ENCODE measurements at places on chromosomes 1 and 21.

- no peak for DNase-seq
Measured at GRCh38 chr1:214895011-214895600, 187.4 kb upstream of the KCNK2 start.

DNA sequence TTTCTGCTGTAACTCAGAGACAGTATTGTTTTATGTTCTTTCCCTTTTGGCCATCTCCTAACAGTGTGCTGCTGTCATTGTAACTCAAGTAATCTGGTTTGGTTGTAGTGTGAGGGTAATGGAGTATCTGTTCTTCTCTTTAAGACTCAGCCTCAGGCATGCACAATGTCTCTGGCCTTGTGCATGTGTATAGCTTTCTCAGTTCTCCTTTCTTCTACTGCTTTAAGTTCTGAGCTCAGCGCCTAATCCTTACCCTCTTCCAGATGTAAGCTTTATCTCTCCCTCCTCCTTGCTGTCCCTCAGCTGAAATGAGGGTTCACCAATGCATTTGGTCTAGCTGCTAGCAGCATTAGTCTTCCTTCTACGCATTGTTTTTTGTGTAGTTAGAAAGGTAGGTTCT lies 1420.4 kb upstream of the PRMT6 start:
- no peak for DNase-seq

GRCh38 chr1:211842518-211842917 lies 12.0 kb upstream of the LPGAT1 start:
- no peak for DNase-seq

DNA sequence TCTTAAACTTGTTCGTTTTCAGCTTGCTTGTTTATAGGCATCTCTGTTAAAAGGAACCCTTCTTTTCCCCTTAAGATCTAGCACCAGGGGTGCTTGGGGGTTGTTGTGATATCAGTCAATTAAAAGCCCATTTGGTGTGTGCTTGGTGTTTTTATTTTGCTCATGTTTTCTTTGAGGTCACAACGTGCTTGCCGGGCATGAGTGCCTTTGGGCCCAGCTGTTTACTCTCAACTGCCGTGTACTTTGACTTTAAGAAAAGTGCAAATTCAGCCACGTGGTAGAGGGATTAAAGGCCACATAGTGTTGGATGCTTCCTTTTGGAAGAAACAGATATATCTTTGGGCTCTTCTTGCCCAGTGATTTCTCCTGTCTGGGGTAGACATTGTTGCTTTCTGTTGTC lies 10.5 kb downstream of the ARID1A start:
- no peak for DNase-seq

- peak; percentile 37 for DNase-seq
Measured at GRCh38 chr1:232943679-232944252, 6.6 kb upstream of the NTPCR start.

DNA sequence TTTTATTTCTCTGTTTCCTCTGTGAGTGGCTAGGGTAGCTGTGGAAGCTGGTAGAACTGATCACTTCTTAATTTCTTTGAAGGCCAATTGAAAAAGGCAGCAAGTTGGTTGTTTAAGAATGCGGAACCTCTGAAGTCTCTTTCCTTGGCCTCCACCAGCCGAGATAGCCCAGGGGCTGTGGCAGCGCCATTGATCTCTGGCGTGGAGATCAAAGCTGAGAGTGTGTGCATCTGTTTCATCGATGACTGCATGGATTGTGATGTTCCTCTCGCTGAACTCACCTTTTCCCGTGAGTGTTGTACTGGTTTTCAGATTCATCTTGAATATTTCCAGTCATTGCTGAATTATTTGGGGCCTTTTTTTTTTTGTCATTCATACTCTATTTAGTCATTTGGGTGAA lies 97.7 kb downstream of the VPS13D start:
- DNase-seq: no peak

DNA sequence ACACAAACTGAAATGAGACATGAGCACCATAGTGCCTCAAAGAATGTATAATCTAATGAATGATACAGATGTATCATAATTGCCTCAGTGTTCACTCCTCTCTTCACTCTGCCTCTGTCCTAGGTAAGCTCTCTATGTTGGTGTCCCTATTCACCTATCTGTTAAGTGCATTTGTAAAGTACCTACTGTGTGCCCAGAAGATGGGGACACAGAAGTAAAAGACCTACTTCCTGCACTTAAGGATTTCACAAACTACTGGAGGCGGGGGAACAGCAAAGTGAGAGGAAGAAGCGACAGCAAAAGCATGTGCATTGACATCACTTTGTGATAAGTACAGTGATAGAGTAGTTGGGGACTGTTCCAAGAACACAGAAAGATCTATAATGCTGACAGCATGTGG lies 18.1 kb downstream of the RD3 start:
- DNase-seq: no peak

DNA sequence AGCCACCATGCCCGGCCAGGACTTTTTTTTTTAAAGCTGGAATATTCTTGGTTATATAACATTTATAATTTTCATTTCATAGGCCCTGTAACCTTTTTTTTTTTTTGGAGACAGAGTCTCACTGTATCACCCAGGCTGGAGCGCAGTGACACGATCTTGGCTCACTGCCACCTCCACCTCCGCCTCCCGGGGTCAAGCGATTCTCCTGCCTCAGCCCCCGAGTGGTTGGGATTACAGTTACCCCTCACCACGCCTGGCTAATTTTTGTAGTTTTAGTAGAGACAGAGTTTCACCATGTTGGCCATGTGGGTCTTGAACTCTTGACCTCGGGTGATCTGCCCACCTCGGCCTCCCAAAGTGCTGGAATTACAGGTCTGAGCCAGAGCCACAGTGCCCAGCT lies 12.6 kb downstream of the ZYG11B start:
- no peak for DNase-seq

DNA sequence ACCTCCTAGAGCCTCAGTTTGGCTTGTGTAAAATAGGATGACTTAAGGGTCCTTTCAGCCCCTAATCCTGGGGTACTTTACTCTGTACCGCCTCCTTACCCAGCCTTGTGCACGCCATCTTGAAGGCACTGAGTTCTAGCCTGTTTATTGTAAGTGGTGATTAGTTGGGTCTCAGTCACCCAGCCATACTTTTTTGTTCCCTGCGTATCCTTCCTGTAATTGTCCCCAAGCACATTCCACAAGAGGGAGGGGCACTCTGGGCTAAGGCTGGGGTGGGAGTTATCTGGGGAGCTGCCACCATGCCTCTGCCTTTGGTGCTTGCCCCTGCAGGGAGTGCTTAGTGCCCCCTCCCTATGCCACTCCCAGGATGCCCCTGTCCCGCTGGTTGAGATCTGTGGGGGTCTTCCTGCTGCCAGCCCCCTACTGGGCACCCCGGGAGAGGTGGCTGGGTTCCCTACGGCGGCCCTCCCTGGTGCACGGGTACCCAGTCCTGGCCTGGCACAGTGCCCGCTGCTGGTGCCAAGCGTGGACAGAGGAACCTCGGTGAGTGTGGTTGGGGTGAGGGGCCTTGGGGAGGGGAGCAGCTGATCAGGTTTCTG lies 856 bp downstream of the FDPS start:
- no peak for DNase-seq

DNA sequence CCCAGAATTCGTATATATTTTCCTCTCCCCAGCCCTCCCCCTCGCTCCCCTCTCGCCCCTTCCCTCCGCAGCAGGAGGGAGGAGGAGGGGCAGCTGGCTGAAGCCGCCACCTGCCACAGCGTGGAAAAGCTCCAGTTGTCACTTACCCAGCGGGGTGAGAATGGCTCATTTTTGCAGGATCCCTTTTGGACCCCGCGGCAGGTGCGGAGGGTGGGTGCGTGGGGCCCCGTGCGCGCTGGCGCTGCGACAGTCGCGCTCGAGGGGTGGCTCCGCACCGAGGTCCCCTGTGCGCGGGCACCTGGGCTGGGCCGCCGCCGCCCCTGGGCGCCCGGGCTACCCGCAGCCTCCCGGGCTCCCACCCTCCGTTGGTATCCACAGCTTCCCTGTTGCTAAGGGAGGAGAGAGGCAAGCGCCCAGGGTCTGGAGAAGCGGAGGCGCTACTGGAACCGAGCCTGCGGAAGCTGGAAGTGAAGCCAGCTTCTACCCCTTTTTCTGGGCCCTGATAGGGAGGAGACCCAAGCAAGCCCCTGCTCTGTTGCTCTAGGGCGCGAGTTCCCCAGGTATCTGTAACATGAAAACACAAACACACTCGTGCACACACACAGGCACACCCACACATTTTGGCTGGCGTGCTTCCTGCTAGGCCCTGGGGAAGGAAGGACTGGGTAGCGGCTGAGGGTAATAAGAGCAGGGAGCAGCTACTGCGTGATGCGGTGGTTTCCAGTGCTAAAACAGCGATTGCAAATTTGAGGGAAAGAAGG lies at the start of gene ERICH3:
Gene ERICH3, minus strand, starts transcription at position 442 of the 761 bp plus-strand sequence. Its CDS starts 273 bp downstream, at position 169.
- no peak for DNase-seq

GRCh38 chr1:27562534-27563340 lies 41.2 kb downstream of the AHDC1 start:
- no peak for DNase-seq

DNA sequence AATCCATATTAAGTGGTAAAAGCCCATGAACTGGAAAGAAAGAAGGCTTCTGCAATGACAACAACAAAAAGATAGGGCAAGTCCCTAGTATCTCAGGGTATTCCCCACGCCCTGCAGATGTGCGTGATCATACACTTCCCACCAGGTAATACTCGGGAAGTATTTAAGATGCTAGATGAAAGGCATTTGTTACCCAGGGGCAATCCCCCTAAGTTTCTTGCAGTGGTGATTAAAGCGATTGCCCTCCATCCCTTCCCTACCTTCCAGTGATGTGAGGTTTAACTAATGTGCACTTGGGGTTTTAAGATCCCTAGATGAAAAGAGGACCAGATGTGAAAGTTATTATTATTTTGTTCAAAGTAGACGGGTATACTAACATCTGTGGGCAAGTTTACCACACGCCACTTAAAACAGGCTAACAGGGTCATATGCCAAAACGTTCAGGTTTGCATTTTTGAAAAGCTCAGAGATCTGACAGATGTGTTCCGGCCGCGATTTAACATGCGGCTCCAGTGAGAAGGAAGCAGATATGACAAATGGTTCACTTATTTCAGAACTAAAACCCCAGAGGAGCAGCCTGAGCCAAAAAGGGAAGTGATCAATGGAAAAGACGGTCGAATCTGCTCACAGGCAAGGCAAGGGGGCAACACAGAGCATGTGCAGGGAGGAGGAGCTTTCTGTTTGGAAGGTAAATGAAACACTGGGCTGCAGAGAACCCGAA lies 17.4 kb downstream of the TIAM1 start:
- peak; percentile 54 for DNase-seq

DNA sequence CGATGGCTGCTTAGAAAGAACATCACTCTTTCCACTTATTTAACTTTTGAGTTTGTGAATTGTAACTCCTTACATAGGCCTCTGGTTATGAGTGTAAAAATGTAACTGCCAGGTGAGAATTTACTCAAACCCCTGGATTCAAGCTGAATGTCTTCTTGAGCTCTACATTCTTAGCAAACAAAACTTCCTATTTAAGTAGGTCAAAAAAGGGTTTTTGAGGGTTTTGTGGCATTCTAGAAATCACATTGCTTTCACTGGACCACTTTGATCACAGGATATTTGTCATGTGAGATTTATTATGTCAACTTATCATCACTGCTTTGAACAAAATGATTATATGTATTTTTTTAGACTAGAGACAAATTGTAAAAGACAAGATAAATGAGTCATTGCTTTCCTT lies 5.7 kb downstream of the IL23R start:
- no peak for DNase-seq

DNA sequence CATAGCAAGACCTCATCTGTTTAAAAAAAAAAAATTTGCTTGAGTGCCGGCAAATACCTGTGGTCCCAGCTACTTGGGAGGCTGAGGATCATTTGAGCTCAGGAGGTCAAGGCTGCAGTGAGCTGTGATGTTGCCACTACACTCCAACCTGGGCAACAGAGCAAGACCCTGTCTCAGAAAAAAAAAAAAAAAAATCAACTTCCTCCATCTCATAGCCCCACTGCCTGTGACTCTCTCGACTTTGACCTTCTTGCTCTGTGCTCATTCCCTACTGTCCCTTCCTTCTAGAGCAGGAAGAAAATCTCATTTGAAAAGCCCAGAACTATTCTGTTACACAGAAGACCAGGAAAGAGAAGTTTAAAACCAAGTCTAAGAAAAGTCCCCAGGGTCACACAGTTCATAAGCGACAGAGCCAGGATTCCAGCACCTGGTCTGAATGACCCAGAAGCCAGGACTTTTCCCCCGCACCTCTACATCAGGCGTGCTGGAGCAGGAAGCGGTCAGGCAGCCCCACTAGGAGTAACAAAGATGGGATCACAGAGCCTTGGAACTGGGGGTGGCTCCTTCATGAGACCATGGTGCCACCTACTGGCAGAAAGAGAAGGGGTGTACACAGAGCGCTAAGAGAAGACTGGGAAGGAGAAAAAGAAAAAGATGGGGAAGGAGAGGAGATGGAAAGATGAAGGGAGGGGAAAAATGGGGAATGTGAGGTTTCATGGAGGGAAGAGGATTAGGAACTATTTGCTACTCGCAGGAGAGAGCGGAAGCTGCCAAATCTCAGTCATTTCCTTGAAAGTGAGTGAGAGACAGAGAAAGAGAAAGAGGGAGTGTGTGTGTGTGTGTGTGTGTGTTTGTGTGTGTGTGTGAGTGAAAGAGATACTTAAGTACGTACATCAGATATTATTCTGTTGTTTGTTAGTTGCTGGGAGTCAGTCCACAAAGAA lies 3.1 kb upstream of the P3R3URF start:
- DNase-seq: no peak

GRCh38 chr1:228367798-228368791 lies 38.5 kb downstream of the TRIM11 start:
- no peak for DNase-seq

- no peak for DNase-seq
Measured at GRCh38 chr1:159088050-159088449, 11.5 kb upstream of the AIM2 start.

- DNase-seq: no peak
Measured at GRCh38 chr1:8902765-8903164, 24.3 kb upstream of the ENO1 start.

GRCh38 chr1:39214021-39214713 lies 9.7 kb downstream of the MACF1 start:
- no peak for DNase-seq

DNA sequence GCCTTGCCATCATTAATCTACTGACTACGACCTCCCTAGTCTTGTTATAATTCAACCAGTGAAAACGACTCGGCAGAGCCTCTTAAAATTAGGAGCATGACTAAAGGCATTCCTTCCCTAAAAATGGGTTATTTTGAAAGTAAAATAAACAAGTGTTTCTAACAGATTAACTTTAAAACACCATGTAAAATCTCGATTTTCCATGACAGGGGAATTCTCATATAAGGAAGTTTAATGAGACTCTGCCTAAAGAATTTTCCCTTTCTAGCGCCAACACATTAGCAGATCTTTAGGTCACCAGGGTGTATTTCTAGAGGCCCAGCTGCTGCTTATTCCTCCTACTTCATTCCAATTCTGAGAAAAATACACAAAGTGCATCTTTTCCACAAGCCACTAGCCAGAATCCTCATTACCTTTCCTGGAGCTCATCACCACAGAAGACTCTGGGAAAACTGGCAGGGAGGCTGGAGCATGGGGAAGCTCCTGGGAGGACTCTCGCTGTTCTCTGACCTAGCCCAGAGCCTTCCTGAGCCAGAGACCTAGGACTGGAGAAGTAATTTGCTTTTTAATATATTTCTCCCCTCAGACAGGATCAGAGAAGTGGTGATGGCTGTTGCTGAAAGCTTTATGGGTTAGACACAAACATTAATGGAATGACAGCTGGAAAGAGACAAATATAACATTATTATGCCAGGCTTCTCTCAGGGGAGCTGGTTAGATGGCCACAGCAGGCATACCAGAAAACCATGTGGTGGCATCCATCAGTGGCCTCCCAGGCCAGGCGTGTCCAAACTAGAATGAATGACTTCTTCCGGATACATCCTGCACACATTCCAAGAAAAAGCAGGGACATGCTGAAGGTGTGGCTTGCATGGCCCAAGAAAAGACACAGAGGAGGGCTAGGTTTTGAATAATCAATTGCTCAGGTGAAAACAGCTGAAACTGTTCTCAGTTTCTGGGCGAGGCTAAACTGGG lies 63.6 kb upstream of the CTTNBP2NL start:
- DNase-seq: no peak

Data from stimulated activated CD8-positive, alpha-beta memory T cell treated with anti-CD3 and anti-CD28 coated beads, Interleukin-15, amount 100 ng/mL, for 48 hours (primary cell).